Right kidney (tissue), 9 donors: ENCODE measurements at places on chromosomes 2 and 18.

DNA sequence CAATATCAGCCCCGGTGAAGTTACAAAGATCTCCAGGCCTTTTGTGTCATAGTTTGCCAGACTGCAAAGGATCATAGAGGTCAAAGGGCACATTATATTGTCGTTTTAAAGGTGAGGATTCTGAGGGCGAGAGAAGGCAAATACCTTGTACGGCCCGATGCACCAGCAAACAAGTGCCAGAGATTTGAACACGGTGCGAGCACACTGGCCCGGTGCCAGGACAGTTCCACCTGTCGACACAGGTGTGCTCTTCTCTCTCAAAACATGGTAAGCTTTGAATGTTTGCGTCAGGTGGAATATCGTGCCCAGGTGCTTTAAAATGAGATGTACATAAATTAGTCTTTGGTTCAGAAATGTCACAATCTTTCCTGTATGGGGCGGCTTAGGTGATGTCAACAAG lies 776.1 kb upstream of the ID2 start:
- DNase-seq = no peak

GRCh38 chr2:222569826-222570225 lies 86.1 kb downstream of the FARSB start:
- DNase-seq = no peak

DNA sequence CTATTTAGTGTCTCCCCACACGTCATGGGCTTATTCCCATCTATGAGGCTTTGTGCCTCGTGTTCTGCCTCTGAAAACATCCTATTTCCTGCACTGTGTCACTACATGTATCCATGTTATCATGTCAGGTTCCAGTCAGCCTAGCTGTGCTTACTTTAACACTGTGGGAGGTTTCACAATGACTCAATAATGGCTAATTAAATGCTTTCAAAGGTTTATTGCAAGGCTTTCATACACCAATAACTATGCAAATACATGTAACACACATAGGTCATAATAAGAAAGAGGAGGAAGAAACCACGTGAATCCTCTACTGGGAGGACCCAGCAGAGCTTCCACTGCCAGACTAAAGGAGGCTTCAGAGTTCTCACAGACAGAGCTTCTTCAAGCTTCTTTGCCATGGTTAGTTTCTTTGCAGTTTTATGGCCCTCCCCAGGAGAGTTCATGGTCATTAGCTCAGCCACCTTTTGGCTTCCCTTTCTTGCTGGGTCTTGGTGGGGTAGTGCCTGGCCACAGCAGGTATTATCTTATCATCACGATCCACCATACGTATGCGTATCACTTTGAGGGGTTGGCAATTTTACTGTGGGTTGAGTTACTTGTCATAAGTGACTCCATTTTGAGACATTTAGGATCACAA lies 5.1 kb upstream of the COLEC12 start:
- no peak for DNase-seq

DNA sequence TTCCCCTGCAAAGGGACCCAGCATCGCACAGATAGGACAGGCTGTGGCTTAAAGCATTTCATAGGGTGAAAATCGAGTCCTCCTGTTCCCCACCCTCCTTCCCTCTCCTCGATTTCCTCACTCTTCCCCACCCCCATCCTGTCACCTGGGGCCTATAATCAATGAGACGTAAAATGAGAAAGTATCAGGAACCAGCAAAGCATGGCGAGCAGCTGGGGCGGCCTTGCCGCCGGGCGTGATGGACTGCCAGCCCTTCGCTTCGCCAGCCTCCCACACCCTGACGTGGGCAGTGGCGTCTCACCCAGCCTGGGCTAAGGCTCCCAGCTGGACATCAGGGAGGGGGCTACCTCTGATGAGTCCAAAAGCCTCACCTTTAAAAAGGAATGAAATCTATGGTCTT lies 11.1 kb downstream of the SLC30A3 start:
- DNase-seq = peak; percentile 35

- DNase-seq = no peak
Observed at GRCh38 chr2:142834021-142834420, 43.4 kb upstream of the KYNU start.

DNA sequence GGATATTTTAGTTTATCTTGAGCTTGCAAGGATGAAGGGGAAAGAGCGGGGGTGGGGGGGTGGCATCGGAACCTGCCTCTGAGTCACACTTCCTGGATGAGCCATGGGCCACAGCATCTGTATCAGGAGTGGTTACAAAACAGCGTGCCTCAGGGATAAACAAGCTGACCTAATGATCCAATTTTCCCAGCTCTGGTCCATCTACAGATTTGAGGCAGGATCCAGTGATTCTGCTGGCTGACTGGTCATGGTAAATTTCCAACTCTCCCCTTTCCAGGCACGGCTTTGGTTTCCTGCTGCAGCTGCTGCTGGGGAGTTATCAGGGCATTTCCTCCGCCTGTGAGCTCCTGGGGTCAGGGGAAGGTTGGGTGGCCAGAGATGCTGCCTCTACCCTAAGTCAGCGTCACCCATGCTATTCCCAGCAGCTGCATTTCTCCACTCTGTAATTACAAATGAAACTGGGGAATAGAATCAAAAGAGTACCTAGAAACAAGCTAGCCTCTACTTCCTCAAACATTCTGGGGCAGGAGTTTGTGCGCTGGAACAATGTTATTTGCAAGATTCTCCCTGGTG lies 4.7 kb upstream of the HPCAL1 start:
- DNase-seq = no peak

DNA sequence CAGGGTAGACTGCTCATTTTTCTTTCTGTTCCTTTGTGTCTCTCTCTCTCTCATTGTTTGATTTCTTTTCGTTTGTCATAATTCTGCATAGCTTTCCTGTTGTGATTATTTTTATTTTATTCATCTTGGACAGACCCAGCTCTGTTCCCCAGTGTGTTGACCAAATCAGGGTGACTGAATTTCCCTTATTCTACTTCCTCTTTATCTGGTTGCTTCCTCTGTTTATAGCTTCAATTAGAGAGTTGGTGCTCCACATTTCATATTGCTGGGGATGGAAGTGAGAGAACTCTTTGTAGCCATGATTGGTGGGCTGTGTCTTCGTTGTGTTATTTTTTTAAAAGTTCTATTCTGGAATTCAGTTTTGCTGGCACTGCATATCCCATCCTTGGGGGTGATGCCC lies 19.1 kb downstream of the PROKR1 start:
- DNase-seq = no peak
